Activated naive CD4-positive, alpha-beta T cell (primary cell): ENCODE measurements at places on chromosomes 2 and 18.

DNA sequence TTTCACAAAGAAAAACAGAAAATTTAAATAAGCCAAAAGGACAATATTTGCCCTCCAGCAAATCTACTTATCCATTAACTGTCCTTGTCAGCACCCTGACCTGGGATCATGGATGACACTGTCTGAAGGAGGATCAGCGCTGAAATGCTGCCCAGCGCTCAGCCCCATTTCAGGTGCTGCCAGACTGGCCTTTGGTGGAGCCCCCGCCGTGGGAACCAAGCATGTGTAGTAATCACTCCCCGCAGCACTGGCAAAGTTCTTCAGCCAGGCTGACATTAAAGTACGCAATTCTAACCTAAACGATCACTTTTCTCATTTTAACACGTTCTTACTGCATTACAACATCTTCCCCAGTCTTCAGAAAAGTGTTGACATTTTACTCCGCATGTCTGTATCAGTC is 108.6 kb upstream of the GPC1 start:
- DNase-seq, result no peak

DNA sequence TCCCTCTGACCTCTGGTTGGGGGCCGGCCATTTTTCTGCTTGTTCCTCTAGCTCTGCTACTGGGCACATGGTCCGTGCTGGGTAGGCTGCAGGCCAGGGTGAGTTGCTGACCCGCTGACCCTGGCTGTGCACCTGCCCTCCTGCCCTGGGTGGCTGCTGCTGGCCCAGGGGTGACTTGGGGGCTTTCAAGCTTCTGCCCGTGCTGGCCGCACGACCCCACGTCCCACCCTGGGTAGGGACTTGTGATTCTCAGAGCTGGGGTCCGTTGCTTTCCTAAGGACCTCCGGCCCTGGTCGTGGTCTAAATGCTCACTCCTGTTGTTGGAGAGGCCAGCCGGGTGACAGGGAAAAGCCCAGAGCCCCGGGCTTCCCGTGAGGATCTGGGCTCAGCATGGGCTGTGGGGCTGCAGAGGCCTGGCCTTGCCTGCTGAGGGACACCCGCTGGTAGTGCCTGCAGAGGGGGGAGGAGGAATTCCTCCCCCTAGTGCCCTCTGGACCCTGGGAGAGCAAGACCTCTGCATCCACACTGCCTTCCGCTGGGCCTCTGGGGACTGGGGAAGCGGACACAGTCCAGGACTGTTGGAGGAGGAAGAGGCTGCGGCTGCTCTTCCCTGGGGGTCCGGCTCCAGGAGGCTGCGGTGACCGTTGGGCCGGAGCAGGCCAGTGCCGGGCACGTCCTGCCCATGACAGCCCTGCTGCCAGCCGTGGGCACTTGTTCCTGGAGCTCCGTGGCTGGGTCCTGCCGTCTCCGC is 6.3 kb upstream of the GAL3ST2 start:
- no peak for DNase-seq

- DNase-seq, result no peak
These were observed at the start of gene AGAP1 for GRCh38 chr2:235493775-235494715. TSS of gene AGAP1 (plus strand) at chr2:235494043.

DNA sequence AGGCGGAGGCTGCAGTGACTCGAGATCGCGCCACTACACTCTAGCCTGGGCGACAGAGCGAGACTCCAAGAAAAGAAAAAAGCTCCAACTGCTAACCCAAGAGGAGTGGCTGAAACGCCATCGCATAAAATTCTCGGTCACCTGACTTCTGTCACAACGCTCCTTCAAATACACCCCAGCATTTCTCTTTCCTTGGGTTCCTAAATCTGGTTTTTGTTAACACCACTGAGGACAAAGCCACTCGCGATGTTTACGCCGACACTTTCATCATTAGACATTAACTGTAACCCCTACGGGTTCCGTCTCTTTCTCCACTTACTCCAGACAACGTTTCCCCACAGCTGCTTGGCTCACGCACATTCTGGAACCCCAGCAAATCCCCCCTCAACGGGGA is 679 bp downstream of the CLK1 start:
- DNase-seq, result peak; percentile 31

DNA sequence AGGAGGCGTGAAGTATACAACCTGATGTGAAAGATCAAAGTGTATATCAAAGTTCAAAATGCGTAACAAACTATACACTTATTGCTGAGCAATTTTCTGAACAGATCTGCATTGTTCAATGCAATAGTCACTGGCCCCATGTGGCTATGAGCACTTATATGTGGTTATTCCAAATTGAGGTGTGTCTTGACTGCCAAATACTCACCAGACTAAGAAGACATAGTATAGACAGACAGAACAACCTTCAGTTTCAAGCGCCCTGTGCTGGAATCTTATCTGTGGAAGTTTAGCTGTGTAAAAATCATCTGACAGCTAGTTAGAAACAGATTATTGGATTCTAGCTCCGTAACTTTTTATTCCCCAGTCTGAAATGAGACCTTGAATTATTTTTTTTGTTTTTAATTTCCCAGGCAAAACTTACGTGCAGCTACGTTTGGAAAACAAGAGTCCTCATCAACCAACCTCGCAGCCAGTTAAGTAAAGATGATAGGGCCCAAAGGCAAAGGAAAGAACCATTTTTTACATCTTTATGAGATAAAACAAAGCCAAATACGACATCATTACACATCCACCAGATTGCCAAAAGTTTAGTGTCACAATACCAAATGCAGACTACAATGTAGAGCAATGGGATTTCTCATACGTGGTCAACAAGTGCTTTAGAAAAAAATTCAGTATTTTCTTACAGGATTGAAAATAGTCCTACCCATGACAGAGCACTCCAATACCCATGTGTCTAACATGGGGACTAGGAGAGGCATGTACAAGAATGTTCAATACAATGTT is 37.2 kb downstream of the MBOAT2 start:
- no peak for DNase-seq
